NCI-H2171 (cell line): ENCODE measurements at places on chromosomes 7 and 10.

DNA sequence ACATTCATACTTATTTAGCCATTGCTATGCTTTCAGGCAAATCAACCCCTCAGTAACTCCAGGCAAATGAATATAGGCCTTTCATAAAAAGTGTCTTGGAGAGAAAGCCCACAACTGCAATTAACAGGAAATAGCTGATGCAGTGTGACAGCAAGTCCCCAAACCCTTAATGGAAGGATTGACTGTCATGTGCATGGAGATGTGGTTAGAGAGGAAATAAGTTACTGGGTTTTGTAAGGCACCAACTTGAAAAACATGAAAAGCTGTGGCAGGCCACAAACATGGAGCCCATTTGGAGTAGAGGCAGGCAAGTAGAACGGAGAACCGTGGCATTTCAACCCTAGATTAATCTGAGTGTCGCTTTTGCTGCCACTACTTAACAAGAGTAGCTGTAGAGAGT, 549.4 kb upstream of the C7orf33 start:
- no peak for DNase-seq

DNA sequence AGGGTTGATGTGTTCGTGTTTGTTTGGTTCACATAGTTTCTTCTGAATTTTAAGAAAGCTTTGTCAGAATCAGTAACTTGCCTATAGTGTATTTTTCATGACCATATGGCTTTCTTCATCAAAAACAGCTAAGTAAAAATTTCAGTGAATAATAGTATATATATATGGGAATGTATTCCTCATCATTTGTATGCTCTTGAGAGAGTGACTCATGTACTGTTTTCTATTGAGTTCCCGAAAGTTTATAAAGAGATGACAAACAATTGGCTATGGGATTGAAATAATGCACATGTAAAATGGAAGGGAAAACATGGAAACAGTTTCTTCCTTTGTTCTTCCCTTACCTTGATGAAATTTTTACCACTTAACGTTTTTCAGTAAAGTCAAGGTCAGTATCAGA, 56.4 kb downstream of the KAT6B start:
- no peak for DNase-seq

DNA sequence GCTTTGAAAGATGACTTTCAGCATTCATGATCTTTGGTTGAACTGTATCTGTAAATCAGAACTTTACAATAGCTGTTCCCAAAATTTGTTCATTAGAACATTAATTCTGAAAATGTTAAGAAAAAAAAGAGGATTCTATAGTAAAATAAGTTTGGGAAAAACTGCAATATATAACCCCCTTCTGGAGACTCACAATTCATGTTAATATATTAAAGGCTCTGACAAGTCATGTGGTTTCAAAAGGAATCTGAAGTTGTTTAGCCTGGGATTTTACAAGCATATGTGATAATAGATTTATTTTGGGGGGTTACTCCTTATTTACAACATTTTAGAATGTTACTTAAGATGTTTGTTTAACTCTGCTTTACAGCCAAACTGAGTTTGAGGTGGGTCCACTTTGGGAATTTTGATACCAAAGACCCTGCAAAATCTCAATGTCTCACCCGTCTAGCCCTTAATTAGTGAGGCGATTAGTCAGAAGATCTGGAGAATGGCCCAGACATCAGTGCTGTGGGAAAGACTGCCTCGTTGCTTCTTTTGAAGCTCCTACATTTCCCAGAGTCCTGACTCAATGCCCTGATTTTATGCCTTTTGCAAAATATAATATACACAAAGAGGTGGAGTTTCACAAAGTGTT, 40.0 kb downstream of the CDK1 start:
- no peak for DNase-seq

DNA sequence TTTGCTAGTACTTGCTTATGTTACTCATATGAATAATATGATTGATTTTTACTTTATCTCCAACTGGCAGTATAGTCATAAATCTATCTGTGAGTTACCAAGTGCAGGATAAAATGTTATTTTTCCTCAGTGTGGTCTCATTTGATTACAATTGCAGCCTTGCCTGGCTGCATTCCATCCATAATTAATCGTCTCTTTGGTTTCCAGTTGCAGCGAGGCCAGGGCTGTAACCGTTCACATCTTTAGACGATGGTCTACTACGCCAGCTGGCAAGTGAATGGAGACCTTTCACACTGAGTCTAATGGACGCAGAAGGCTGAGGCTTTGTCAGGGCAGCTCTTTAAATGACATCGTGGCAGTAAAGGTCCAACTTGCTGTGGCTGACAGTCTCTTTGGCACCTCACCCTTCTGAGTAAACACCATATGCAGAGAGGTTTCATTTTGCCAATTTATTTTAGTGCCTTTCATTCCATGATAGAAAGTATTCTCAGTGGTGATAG, 84.0 kb downstream of the ARL4A start:
- peak; percentile 50 for DNase-seq

DNA sequence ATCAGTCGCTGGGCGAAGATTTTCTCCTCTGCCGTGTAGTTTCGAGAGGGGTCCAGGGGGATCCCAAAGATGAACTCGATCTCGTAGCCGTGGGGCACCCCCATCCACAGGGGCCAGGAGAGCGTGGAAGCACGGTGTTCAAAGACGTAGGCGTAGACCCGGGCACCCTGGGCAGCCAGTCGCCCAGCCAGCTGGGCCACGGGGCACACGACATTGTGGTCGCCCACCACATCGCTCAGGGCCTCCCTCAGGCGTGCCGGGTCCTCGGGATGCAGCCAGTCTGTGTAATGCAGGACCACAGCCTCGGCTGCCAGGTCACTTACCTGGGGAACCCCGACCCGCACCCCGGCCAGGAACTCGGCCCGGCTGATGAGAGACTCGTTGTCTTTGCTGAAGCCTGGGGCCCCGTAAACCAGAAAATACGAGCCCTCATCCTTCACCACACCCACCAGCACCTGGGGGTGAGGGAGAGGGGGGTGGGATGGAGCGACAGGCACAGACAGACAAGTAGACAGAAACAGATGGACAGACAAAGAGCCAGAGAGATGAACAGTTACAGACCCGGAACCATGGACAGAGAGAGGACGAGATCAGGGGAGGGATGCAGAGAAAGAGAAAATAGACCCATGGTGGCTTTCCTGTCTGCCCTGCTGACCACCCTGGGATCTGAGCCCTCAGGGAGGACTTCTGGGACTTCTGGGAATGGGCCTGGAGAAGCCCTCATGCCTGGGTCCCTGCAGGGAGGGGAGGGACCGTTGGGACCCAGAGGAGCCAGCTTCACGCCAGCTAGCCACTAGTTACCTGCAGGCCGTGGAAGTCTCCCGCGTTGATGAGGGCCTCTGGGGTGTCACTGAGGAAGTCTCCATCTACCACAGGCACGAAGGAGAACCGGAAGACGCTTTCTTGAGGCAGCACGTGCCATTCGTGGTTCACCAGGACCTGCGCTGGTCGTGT, 3.0 kb downstream of the ACHE start:
- DNase-seq = no peak

- peak; percentile 61 for DNase-seq
Measured at GRCh38 chr10:87818505-87819288, 671 bp upstream of the ATAD1 start.

- DNase-seq = no peak
Measured at GRCh38 chr7:92930404-92930803, 94.0 kb upstream of the CDK6 start.

DNA sequence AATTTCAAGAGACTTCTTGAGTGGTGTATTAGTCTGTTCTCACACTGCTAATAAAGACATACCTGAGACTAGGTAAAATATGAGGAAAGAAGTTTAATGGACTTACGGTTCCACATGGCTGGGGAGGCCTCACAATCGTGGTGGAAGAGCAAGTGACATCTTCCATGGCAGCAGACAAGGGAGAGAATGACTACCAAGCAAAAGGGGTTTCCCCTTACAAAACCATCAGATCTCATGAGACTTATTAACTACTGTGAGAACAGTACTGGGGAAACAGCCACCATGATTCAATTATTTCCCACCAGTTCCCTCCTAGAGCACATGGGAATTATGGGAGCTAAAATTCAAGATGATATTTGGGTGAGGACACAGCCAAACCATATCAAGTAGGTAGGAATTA, 150.5 kb downstream of the PCDH15 start:
- no peak for DNase-seq

DNA sequence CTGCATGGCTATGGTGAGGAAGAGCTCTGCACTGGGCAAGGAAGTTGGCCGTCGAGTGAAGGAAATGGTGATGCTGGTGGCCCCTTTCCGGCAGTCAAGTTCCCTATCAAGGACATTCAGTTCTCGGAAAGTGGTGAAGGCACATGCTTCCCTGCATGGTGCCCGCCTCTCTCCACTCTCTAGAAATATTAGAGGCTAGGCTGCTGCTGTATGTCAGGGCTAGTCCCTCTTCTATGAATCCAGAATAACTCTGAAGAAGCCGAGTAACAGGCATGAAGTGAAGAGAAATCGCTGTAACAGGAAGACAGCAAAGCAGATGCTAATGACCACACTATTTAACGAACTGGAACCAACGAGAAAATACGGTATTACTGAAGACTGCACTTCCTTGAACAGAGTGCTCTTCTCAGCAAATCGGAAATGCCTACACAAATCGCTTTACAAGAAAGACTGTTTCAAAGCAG, 5.4 kb downstream of the IDI1 start:
- DNase-seq = no peak

GRCh38 chr7:43873300-43873699, 4.0 kb upstream of the MRPS24 start:
- DNase-seq = no peak

DNA sequence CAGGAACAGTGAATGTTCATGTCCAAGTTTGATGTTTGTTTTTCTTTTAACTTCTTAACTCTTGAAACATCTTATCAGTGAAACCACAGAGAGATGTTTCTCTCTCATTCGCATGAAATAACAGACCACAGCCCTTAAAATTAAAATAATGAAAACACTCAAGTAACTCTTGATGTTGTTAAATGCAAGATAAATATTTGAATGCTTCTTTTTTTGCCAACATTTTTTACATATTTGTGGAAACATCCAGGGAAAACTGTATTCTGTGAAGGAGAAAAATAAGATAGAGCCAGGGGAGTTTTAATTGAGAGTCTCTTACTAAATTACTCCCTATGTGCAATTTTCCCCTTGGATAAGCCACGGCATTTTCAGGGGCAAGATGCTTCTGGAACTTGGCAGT, 361.8 kb upstream of the MGMT start:
- DNase-seq = no peak

GRCh38 chr7:139861803-139862202, 32.7 kb downstream of the TBXAS1 start:
- DNase-seq = no peak

- no peak for DNase-seq
Measured at GRCh38 chr10:49654036-49654693, 25.3 kb upstream of the C10orf53 start.

DNA sequence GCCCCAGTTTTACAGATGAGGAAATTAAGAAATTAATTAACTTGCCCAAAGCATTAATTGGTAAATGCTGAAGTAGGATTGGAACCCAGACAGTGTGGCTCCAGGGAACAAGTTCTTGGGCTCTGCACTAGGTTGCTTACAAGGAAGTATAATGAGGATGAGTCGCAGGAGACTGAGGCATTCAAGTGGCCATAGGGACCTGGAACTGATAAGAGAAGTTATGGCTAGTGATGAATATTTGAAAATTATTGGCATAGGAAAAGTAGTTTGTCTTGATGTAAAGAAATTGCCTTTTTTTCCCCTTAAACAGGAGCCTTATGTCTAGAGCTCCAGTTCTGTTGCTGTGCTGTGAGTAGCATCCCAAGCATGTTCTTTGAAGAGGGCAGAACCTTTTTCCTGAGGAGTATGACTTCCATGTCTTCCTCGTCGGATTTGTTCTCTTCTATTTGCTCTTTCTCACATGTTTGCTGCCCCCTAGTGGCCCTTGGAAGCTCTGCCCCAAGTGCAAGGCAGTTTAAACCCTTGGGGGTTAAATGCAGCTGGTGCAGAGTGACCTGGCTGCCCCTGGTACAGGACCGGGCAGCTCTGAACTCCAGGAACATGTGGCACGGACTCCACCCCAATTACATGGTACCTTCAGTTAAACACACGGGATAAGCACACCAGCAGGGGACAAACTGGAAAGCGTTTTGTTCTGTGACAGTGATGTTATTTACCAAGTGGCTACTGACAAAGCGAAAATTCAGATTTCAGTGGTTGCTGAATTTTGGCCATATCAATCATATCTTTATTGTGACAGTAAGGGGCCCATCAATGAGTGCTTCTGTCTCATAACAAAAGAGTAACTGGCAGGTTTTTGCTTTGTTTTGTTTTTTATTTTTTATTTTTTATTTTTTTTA, 148.8 kb downstream of the HECW1 start:
- DNase-seq = peak; percentile 60

- DNase-seq = no peak
Measured at GRCh38 chr7:129210989-129211312, 13.9 kb upstream of the AHCYL2 start.

DNA sequence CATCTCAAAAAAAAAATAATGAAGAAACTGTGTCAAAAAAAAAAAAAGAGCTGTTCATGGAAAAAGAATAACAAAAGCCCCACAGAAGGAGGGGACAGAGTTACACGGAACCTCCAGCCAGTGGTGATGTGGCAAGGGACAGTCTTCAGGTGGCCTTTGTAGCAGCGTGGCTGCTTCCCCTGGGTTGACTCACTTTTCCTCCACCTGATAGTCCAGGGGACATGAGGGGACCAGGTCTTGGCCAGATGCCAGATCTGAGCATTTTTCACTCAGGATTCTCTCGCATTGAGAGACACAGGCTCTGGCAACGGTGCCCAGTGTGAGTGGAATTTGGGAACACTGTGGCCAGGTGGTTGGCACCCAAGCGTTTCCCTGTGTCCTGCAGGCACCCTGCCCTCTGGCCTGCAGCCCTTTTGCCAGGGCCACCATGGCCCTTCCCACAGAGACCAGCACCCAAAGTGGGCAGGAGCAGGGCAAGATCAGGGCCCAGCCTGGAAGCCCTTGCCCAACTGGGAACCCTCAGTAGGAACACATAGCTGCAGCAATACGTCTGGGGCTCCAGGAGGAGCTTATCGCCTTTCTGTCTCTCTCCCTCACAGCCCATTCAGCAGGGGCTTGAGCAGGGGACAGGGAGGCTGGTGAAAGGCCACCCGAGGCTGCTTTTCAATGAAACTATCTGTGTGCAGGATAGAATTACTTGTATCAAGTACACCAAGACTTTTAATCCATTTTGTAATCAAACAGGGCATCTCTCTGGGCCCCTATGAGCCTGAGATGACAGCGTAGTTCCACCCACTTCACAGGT, 159.1 kb downstream of the UBE2H start:
- no peak for DNase-seq

DNA sequence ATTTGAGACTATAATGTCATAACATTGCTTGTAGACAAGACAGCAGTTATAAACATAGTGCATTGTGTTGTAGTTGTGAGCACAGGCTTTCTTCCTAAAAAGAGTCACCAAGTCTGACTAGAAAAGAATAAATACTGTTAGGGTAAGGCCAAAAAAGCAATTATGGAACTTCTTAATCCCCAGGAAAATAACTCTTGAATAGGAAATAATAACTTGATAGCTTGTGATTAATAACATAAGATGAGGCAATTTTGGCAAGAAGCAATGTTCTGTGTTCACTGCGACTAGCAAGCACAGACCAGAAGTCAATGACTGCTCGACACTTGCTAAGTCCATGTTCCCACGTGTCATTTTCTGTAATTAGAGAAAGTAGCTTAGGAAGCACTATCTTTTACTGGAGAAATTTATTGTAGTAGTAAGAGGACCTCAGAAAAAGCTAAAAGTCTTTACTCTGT, 97.1 kb downstream of the AGMO start:
- no peak for DNase-seq
